ENCODE measurements at places on chromosomes 2 and 18. TPM values are rescaled to one million over a fixed set of nuclear protein-coding genes. Genes with fewer than 3 reads are reported as not detected.

Gene UGT1A10
- total RNA-seq, result not detected

Gene NRP2
- total RNA-seq, result 23.9 TPM

Gene SPC25
- 1.1 TPM for total RNA-seq

- no peak for DNase-seq
These were observed 47.9 kb downstream of the COL3A1 start for GRCh38 chr2:189022053-189022481.

Gene FBXO48
- total RNA-seq, result 1.6 TPM

DNA sequence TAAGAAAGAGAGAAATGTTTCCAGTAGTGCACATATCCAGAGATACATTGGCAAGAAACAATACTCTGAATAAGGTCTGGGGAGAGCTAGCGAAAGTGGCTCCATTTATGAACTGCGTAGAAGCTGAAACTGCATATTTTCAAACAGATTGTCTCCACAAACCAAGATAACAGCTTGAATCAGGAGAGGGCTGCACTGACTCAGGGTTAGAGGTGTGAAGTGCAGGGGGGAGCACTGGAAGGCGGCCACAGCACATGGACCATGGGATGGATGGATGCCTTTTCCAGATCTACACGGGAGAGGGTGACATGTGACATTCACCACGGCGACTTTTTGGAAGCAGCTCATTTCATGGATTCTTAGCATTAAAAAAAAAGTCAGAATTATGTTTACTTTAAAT lies 729.4 kb downstream of the RNF144A start:
- no peak for DNase-seq

- DNase-seq, result no peak
These were observed 205.2 kb upstream of the HDAC4 start for GRCh38 chr2:239605976-239606375.

Measured in breast epithelium (tissue), 4 donors.